ENCODE measurements at places on chromosomes 7 and 10. TPM values are rescaled to one million over a fixed set of nuclear protein-coding genes. Genes with fewer than 3 reads are reported as not detected.

KCNH2 gene
- 0.15 TPM for total RNA-seq

ZMYND11 gene
- total RNA-seq, result 43.9 TPM

ARHGEF5 gene
- total RNA-seq, result 0.76 TPM

CREB3L2 gene
- 29.6 TPM for total RNA-seq

SORBS1 gene
- total RNA-seq, result 0.32 TPM

AGAP6 gene
- 2.9 TPM for total RNA-seq

MRC1 gene
- total RNA-seq, result under 0.01 TPM

CLEC2L gene
- total RNA-seq, result not detected

FGFBP3 gene
- 0.30 TPM for total RNA-seq

Data from epithelial cell of umbilical artery (primary cell).